ENCODE measurements at places on chromosomes 2 and 18.
A peak's percentile ranks its signal among the peaks of the same experiment; 100 is the strongest.

- no peak for DNase-seq
Observed at GRCh38 chr2:196266855-196267254, 95.5 kb upstream of the STK17B start.

DNA sequence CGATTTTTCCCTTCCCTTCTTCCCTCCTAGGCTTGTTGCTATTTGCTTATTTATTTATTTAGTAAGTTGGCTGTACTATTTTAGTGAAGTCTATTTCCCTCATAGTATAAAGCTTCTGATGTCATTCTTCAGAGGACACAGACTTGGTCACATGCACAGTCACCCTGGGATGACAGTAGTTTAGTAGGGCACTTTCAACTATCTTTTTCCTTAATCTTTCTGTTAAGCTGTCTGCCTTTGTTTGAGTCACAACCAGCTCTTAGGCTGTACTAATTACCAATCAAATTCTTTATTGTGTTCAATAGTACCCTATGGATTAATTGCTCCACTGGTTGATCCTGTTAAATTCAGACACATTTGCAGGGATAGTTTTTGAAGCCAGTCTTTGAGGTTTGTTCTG, 26.9 kb upstream of the RAB31 start:
- DNase-seq, result peak; percentile 83

DNA sequence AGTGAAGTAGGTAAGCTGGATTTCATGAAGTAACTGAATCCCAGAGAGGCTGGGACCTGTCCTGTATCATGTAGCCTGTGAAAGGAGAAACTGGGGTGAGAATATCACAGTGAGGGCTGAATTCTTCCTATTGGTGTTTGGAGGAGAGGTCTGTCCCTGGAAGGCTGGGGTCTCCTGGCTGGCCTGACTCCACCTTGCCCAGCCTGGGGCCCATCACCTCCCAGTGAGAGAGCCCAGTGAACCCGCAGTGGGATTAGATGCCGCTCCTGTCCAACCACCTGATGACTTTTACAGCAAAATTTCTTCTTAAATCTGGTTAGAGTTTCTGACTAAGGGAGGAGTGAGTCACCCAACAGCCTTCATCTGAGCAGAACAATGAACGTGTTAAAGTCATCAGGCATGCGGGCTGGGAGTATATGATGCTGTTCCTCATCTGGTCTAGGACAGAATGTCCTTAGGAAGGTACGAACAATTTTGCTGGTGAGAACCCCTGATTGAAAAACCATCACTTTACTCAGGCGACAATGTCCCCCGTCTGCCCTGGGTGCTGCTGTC, 152.9 kb downstream of the LPIN1 start:
- DNase-seq, result no peak

DNA sequence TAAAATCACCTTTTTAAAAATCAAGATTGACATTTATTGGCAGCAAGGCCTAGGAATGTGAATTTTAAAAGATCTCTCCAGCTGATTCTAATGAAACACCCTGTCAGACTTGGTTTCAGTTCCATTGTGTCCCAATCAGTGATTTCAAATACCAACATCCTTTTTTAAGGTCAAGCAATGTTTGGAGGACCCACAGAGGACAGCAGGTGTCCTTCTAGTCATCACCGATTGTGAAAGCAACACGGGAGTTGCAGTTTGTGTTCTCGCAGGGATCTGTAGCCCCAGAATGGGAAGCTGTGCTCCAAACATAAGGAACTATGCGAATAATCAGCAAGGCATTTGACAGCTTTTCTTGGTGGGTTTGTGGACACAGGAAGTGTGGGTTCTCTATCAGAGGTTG, 4.5 kb upstream of the KIDINS220 start:
- DNase-seq, result peak; percentile 85

GRCh38 chr2:219637842-219638185, 10.4 kb downstream of the SLC4A3 start:
- no peak for DNase-seq

DNA sequence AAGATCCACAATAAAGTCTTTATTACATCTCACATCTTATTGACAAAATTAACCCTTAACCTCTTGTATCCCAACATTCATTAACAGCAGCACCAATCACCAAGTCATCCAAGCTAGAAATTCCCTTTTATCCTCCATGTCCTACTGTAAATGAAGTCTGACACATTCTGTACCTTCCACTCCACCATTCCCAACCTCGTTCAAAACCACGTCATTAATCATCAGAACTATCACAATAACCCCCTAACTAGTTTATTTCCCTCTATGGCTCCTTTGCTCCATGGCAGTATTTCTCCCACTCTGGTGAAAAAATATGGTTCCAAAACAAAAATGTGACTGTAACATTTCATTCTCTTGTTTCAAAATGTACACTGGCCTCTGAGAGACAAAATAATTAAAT, 1626.2 kb downstream of the LRP1B start:
- no peak for DNase-seq

GRCh38 chr2:169072163-169072925, 3.0 kb downstream of the DHRS9 start:
- DNase-seq, result peak; percentile 98

DNA sequence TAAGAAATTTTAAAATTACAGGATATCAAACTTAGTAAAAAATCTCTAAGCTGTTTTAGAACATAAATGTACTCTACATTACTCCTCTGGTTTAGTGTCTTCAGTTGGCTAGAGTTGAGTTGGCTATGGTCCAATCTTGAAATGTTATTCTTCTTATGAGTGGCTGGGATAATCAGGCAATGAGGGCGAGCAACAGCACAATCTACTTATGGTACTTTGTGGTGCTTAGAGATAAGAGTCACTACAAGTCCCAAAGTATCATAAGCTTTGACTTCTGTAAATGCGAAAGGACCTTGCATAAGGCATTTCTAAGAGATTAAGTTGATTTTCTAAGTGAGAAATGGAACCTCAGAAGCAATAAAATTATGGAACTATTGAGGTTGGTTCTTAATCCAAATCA, 361.7 kb downstream of the GPD2 start:
- DNase-seq, result no peak

DNA sequence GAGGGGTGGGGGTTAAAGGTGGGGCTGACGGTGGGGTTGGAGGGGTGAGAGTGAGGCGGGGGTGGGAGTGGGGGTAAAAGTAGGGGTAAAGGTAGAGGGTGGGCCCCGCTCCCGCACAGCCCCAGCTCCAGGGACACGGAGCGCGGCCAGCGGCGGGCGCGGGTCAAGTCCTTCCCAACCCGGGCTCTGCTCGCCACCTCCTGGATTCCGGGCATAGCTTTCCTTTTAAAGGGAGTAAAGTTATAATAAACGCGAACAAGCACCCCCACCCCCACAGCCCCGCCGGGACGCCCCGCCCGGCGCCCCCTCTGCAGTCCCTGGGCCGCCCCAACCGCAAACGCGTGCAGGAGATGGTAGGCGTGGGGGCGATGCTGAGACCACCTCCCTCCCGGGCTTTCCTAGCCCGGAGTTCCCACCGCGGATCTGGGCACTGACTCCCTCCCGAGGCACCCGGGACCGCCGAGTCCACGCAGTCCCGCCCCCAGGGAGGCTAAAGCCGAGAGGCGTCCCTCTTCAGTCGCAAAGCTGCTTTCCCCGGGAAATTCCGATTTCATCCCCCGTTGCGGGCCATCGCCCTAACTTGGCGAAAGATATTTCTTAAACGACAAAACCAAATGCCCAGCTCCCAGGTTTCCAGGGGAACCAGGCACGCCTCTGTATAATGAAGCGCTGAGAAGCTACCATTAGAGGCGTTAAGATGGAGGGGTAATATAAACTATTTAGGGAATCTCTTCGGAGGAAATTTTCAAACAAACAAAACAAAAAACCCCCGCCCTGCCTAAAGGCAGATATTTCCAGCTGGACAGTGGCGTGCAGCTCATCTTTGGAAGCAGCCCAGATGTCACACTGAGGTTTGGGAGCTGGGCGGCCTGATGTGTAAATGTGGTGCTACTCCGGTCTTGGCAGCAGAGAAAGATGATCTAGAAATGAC, at the start of gene LIMS2:
Gene LIMS2, minus strand, starts transcription at position 200 of the 931 bp plus-strand sequence. CDS start 506 bp downstream, outside the sequence.
- DNase-seq, result peak; percentile 54

- DNase-seq, result no peak
Observed at GRCh38 chr2:26540961-26541360, 63.0 kb upstream of the OTOF start.

DNA sequence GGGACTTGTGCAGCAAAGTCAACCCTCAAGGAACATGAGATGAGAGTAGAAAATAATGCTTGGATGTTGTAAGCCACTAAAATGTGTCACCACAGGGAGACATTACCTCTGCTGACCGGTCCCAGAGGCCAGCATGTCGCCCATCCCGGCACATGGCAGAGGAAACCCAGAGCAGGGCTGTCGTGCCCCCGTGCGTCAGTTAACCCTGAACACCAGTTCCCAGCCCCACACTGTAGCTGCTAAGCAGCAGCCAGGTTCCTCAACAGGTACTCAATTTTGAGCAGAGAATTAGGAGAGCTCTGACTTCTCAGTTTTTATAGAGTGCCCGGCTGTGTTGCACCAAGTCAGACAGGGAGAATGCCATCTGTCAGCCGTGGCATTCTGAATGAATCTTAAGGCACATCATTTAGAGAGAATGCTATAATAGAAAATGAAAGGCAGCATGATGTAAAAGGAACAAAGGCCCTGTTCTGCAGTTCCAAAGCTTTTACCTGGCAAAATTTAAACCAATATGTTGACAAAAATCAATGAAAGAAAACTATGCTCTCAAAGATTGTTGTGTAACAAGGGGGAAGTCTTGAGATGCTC, 307.9 kb downstream of the METTL4 start:
- DNase-seq, result no peak

GRCh38 chr2:241978670-241979069, 109.1 kb downstream of the RTP5 start:
- DNase-seq, result no peak

- no peak for DNase-seq
Observed at GRCh38 chr18:4271952-4272351, 183.2 kb downstream of the DLGAP1 start.

- no peak for DNase-seq
Observed at GRCh38 chr2:38948387-38948882, 58.8 kb downstream of the ARHGEF33 start.

DNA sequence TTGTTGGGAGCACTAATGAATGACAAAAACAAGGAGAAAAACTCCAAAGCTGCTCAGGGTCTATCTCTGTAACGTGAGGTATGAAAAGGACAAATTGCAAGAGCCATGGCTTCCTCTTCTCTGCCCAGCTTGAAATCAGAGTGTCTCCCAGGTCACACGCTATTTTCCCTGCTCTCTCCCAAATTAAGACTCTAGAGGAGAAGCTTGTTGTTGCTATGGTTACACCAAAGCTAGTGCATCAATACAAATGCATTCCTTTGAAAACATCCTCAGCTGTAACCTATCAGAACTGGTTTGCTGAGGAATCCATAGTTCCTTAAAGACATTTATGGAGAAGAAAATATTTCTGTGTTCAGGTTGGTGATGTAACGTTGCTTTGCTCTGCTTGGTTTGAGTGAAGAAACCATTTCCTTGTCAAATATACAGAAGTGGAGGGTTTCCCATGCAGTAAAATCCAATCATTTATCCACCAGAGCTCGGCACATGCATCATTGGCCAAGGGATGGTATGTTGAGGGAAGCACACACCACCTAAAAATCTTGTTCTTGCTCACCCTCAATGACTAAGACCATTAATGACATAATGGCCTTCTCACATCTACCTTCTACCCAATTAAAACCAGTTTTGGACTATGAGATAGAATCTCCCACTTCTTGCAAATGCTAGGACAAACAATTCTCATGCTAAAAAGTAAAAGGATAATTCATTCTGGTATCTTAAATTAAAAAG, 2135.6 kb upstream of the CELF4 start:
- no peak for DNase-seq

GRCh38 chr2:238087211-238087610, 12.9 kb upstream of the ESPNL start:
- peak; percentile 44 for DNase-seq

DNA sequence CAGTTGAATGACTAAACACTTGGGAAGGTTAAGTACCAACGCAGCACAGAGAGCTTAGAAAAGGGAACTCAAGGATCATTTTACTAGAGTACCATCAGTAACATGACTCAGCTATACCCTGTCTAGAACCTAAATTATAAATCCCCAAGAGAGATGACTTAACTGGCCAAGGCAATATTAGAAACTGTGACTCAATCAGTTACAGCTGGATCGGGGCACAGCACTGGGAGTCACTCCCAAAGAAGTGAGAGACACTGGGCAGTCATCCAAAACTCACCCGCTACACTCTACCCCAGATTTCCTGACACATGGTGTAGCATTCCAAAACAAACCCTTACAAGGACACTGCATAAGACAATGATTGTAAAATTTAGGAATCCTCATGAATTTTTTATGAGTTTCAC, 17.7 kb downstream of the IWS1 start:
- DNase-seq, result peak; percentile 90

GRCh38 chr2:207474863-207475485, 54.8 kb upstream of the CREB1 start:
- DNase-seq, result peak; percentile 61

DNA sequence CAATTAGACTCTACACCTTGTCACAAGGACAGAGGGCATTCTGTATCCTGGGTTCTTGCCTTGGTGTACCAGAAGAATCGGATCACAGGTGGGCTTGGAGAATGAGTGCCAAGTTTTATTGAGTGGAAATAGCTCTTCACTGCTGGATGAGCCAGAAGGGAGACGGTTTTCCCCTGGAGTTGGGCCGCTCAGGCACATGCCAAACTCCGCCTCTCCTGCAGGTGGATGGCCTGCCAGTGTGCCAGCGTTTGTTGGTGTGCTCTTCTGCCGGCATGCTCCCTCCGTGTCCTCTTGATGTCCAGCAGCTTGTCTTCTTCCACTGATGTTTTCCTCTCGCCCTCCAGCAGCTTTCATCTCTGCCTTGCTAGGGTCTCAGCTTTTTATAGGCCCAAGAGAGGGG, 115.5 kb upstream of the RAB27B start:
- no peak for DNase-seq

GRCh38 chr2:74262681-74263080, 64.3 kb downstream of the MTHFD2 start:
- DNase-seq, result no peak
